ENCODE measurements at places on chromosomes 11 and 22.
A peak's percentile ranks its signal among the peaks of the same experiment; 100 is the strongest.

GRCh38 chr11:2268729-2269600, 1.4 kb downstream of the ASCL2 start:
- DNase-seq = peak; percentile 10

GRCh38 chr11:64181506-64182411, 4.2 kb upstream of the STIP1 start:
- DNase-seq = peak; percentile 93

DNA sequence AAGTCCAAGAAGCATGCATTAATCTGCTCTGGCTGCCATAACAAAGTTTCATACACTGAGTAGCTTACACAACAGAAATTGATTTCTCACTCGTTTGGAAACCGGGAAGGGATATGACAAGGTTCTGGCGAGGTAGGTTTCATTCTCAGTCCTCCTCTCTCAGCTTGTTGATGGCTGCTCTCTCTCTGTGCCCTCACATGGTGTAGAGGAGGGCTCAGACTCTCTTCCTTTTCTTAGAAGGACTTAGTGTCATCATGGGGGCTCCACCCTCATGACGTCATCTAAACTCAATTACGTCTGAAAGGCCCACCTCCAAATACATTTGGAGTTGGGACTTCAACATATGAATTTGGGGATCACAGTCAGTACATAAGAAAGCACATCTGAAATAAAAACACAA, 18.6 kb downstream of the GLYATL1 start:
- no peak for DNase-seq

- no peak for DNase-seq
These were observed 97.7 kb downstream of the MPPED2 start for GRCh38 chr11:30488304-30488998.

GRCh38 chr22:44085743-44086270, 61.7 kb downstream of the PARVB start:
- DNase-seq = peak; percentile 61

DNA sequence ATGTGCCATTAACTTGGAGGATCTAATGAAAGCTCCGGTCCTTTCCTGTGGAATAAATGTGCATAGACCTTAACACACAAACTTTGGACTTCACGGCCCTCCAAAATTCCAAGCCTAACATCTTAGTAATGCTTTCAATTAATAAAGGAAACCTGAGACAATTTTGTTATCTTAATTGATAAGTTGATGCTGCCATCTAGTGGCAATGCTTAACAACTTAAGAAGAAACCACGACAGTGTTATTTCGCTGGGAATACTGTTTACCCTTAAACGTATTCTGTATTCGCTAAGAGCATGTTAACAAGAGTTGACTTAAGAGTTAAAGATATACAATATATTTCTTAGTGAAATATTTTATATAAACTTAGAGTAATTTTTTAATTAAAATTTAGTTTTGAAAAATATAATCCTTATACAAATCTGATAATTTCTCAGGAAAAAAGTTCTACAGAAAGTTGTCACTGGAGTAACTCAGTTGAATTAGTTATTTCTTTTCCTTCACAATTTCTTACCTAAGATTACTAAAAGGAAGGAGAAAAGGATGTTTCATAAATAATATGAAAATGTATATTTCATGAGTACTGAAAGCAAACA, 35.0 kb upstream of the OR9G4 start:
- peak; percentile 64 for DNase-seq

DNA sequence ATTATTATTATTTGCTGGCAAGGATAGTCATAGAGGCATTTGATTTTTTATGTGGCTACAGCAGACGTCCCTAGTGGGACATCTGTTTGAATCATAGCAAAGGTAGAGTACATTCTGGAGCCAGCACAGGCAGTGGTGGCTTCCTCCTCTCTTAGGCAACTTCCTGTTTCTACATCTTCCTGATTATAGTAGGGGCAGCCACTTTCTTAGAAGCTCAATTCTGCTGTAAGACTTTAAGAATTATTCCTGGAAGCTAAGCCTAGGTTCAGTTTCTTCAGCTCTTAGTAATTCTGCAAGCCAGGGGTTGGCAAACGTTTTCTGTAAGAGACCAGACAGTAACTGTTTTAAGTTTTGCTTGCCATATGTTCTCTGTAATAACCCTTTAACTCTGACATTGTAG, 129.3 kb upstream of the TENM4 start:
- no peak for DNase-seq

- no peak for DNase-seq
These were observed 20.1 kb downstream of the CDC45 start for GRCh38 chr22:19499880-19500242.

DNA sequence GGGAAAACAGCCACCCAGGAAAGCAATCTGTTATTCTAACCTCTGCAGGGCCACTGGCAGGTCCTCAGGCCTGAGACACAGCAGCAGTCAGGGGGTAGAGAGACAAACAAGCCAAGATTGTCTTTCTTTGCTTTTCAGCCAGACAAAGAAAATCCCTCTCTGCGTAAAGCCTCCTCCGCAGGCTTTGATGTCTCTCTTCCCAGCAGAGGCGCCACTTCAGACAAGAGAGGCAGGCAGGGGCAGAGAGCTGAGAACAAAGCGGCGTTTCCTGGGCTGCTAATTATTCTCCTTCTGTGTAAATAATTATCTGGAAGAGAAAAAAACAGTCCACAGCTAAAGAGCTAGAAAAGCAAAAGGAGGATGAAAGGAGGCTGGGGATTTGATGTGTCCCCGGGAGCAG, 102.7 kb upstream of the SEZ6L start:
- no peak for DNase-seq

DNA sequence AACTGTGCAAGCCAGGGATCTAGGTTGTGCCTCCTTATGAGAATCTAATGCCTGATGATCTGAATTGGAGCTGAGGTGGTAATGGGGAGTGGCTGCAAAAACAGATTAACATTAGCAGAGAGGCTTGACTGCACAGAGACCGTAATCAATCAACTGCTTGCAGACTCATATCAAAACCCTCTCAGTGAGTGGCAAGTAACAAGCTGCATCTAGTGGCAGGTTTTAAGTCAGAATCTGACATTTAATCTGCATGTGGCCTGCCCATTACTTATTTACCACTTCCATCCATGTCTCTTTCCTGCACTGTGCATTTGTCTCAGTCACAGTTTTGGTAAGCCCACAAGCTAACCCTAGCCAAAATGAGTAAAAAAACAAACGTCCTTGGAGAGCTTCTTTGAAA, 11.2 kb downstream of the C11orf58 start:
- DNase-seq = no peak

GRCh38 chr11:17695454-17696441, 23.6 kb upstream of the MYOD1 start:
- no peak for DNase-seq

DNA sequence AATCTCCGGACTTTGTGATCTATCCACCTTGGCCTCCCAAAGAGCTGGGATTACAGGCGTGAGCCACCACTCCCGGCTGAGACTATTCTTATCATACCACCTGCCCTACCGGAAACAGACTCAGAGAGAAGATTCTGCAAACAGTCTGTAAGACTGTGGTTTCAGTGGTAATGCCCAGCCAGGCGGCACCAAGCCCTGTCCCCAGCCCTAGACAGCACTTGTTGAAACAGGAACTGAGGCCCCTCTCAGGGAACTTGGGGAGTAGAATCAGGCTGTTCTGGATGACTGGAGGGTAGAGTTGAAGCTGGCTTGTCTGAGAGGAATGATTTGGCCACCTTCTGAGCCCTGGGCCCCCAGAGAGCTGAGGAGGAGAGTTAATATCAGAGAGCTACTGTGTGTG, 1.3 kb upstream of the INSC start:
- no peak for DNase-seq

- no peak for DNase-seq
These were observed 357.8 kb upstream of the LARGE1 start for GRCh38 chr22:34278121-34278520.

GRCh38 chr11:88569342-88569741, 231.8 kb upstream of the CTSC start:
- no peak for DNase-seq

DNA sequence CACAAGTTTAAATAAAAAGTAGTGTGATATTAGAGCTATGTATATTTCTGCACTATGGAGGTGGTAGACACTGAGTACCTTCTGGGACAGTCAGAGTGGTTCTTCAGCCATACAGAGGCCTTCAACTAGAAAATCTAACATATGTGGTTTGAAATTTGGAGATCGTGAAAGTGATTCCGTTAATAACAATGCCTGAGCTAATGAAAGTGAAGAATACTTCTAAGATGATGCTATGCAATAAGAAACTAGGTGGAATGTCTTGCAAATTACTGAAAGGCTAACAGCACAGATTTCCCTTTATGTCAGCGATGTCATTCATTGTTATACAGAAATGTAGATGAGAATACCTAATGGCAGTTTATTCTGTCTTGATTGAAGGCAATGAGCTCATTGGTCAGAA, 1984.7 kb upstream of the RAG2 start:
- DNase-seq = no peak

DNA sequence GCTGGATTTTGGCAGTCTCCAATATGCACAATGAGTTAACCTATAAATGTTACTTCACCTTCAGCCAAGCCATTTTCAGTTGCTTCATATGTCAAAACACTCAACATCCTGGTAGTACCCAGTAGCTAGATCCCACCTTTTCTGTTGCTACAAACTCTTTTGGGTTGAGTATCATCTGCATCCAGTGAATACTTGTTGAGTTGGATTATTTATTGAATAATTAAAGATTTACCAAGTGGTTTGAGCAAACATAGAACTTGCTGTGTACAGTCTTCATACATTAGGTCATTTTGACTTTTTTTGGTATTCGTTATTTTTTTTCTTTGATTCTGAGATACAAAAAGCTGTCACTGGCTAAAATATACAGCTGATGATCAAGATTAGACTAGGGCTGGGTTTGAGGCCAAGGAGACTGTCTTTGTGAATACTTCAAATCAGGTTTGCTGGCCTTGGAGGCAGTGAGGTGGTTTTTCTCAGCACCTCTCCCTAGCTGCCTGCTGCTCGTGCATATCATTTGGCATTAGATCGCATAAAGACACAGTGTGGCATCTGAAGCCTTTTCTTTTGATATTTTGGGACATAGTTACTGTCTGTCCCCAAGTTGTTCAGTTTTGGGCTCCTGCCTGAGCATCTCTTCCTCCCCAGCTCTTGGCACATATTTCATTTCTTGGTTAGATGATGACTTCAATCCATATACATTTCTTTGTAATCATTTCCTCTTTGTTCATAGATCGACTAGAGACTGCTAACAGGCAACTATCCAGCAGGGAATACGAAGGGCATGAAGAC, 62.8 kb downstream of the AMOTL1 start:
- peak; percentile 7 for DNase-seq

DNA sequence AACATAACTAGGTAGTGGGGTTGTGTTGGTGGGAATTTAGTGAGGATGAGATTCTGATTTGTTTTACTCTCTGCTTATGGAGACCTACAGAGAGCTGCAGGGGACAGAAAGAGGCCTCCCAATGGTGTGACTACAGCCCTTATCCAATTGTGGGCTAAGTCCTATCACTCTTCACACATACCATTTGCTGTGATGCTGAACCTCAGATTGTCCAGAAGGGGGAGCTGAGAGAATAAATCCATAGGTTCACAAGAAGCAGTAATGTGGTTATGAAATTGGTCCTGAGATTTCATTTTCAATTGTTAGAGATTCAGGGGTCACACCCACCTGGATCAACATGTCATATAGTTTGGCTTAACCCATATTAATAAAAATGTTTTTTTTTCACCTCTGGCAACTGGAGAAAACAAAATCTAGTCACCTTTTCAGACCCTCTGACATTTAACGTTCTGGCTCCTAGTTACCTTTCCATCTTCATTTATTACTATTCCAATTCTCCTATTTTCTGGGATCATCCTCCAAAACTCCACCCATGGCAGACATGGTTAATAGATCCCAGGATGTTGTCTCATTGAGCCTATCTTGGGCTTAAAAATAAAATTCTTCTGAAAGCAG, 53.3 kb upstream of the PTPN5 start:
- DNase-seq = peak; percentile 59

GRCh38 chr22:43544289-43544673, 132.5 kb downstream of the MPPED1 start:
- no peak for DNase-seq

DNA sequence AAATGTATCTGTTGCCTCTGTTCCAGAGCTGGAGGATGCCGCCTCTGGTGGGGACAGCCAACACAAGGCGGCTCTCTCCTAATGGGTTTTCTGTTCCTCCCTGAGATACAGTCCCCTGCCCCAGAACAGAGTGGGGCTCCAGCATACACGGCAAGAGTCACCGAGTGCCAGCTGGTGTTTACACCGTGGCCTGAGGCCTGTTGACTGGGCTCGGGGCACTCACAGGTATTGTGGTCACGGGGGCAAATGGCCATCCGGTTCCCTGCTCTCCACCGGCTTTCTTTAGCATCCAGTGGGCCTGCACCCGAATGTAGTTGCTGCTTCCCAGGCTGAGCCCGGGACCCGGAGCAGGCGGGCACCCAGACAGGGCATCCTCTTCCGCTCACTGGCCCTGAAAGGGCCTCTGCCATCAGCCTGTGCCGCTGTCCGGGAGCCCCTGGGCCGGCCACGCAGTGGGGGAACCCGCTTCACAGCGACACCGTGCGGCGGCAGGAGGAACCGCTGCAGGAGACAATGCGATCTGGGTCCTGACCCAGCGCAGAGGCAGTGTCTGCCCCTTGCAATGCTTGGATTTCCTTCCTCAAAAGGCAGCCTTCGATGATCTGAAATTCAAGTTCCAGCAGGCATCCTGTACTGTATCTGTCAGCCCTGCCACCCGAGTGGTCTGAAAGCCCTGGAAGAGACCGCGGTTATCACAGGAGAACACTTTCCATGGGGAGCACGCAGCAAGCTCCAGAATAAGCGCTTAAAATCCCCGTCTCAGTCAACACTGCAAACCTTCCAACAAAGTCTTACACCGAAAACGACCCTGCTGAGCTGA, 859 bp upstream of the KRTAP5-5 start:
- peak; percentile 52 for DNase-seq

GRCh38 chr22:11042116-11042515, 4485.9 kb upstream of the OR11H1 start:
- no peak for DNase-seq

- no peak for DNase-seq
These were observed 49.6 kb downstream of the KIF18A start for GRCh38 chr11:28058333-28058732.

DNA sequence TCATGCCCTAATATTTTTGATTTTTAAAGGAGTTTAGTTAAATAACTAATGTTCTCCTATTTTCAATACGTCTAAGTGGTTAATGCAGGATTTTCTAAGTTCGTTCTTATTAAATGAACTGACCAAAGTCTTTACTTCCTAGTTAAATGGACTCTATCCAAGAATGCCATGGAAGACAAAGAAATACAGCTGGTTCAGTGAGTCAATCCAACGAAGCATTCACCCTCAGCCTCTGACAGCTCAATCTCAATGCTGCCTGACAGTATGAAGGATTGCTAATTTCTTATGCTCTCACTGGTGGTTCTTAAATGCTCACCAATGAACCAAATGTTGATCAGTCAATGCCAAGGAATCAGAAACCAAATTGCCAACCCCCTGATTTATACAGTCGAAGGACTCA, 219.4 kb downstream of the CADM1 start:
- no peak for DNase-seq
